Esophagus squamous epithelium (tissue), 5 donors: ENCODE measurements at places on chromosomes 6 and 20.

- no peak for DNase-seq
Observed at GRCh38 chr20:57199656-57200405, 66.6 kb downstream of the BMP7 start.

DNA sequence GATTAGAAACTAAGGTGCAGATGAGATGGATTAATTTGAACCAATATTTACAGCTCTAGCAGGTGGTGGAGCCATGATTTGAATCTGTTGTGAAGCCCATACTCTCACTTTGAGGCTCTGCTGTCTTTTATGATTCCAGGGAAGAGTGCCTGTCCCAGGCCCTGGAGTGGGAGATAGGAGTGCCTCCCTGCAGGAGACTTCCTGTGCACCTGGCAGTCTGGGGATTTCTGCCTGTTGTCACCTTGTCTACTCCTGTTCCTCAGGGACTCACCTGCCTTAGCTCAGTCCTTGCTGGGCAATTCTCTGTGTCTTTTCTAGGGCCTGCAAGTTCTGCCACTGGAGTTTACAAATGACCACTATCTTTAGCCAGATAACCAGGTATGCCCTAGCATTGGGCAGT lies 46.3 kb downstream of the SCAND1 start:
- no peak for DNase-seq

DNA sequence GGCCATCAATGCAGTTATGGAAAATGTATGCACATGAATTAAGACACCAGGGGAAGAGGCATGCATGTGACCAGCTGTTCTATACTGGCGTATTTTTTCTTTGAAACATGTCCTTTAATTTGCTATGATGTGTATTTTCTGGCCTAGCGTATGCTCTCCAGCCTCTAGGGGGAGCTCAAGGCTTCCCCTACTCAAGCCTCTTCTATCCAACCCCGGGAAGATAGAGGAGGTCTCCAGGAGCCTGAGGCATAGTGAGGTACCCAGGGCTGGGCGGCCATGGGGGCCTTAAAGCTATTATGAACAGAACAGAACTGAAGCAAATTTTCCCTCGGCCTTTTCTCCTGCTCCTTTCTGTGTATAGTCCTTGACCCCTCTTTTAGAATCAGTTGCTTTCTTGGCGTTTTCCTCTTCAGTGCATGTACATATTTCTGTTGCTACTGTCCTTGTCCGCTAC lies 528.9 kb downstream of the MAFB start:
- no peak for DNase-seq

GRCh38 chr6:217048-217659 lies 75.1 kb upstream of the DUSP22 start:
- no peak for DNase-seq

DNA sequence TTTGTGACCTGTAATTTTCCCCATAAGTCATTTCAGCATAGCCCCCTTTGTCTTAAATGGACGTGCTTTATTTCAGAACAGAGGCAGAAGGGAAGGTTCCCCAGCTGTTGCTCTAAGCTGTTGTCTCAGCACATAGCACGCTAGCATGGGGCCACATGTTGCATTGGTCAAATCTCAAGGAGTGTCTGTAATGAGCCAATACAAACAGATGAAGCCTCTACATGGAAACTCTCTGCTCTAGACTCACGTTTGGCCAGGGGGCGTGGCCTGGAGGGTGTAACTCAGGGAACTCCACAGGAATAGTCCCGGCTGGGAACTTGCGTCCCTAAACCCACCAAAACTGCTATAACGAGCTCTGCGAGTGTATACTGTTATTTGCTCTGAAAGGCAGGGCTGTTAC lies 35.2 kb upstream of the SLC22A2 start:
- DNase-seq: no peak

DNA sequence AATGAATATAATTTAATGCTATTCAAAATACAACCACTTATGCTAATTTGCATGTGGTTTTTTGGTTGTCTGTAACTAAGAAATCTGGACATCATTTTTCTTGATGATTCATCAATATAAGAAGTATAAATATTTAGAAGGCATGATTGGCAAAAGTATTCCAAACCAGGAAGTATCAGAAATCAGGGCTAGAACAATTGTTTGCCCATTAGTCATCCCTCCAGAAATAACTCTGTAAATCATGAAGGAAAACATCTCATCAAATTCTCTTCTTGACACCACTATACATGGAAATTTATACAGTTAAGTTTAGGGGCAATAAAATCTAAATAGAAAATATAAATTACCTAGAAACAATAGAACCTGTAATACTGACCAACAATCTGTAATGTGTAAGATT lies 554.7 kb upstream of the HS3ST5 start:
- DNase-seq: no peak

DNA sequence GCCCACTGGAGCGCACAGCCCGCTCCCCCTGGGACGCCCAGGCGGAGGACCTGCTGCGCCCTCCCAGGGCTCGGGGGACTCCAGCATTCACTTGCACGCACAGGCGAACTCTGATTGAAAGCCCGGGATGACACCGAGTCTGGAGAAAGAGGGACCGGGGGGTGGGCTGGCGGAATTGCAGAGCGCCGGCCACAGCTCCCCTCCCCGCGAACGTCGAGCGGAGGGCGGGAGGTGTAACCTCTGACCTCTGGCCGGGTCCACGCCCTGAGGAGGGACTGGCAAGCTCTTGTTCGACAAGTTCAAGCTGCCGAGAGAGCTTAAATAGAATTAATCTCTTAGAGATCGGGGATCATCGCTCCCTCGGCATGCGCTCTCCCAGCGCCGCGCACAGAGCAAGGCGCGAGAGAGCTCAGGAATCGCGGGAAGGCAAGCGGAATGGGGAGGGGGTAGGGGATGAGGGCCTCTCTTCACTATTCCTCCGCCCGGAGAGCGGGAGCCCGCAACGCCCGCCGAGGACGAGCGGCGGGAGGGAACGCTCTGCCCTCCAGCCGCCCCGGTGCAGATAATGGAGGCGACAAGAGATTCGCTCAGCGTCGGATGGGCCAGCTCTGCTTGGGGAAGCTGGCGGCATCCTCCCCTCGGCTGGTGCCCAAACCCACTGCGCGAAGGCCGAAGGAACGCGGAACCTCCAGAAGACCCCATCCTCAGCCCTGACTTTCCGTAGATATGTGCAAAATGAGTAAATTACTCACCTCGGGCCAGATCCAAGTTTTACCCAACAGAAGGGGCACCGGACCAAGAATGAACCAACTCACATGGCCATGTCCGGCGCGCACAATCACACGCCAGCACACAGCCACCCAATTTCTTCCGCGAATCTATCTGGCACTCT lies 761 bp upstream of the NR2E1 start:
- no peak for DNase-seq

DNA sequence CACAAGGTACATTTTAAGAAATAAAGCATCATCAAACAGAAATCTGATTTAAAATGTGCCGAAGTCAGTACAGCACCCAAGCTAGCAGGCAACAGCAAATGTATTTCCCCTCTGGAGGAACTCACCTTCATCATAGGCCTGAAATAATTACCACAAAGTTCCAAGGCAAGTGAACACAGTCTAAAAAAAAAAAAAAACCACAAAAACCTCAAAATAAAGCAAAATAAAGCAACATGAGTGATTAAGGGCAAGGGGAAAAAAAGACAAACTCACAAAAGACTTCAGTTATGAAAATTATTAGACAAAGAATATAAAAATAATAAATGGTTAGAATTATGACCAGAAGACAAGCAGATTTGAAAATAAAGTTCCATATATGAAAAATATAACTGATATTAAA lies 10.4 kb downstream of the GPR63 start:
- no peak for DNase-seq

DNA sequence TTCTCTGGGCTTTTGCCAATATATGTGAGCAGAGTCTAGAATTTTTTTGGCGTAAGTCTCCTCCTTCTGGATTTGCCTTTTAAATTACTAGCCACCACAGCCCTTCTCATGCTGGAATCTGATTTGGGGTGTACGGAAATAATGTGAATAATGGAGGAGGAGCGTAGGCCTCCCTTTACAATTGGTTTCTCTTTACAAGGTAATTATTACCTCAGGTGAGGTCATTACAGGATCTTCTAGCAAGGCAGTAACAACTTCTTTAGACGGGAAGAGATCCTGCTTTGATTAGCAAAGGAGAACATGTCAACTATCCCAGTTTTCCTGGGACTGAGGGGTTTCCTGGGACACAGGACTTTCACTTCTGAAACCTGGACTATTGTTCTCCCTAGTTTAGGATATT lies 8.9 kb downstream of the RWDD2A start:
- no peak for DNase-seq

- DNase-seq: no peak
Observed at GRCh38 chr6:107730106-107730505, 94.0 kb downstream of the SCML4 start.

- DNase-seq: no peak
Observed at GRCh38 chr6:71345476-71346333, 57.1 kb downstream of the OGFRL1 start.

DNA sequence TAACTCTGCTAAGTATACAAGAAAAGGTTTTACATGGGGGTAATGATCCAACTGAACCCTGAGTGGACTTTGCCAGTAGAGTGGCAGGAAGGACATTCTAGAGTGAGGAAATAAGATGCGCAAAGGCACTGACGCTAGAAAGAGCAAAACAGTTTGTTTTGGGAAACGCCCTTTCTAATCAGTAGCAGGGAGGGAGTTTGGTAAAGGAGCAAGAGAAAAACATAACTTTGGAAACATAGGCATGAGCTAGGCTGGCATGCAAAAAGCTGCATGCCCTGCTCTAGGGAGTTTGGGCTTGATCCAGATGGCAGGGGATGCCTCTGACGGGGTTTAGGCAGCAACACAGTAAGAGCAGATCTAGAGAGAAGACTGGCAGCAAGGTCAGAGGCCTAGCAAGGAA lies 135.2 kb downstream of the DST start:
- no peak for DNase-seq

- DNase-seq: no peak
Observed at GRCh38 chr6:36840432-36841403, 1.5 kb upstream of the CPNE5 start.

- no peak for DNase-seq
Observed at GRCh38 chr20:59633656-59634251, 29.4 kb downstream of the PHACTR3 start.

DNA sequence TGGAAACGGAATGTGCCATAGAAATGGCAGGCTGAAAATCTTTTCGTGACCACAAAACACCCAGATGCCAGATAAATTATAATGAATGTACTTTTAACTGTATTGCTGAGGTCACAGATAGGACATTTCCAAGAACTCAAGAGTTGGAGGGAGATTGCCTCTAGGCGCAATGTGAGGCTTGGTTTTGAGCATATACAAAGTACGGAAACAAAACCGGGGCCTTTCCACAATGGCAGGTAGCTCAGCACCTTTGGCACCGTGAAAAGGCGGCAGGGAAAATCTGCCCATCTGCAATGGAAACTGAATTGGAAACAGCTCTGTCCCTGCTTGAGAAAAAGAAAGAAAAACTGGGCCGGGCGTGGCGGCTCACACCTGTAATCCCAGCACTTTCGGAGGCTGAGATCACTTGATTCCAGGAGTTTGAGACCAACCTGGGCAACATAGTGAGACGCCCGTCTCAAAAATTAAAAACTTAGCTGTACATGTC lies 10.5 kb upstream of the C20orf144 start:
- no peak for DNase-seq
